ENCODE measurements at places on chromosomes 2 and 18.
A peak's percentile ranks its signal among the peaks of the same experiment; 100 is the strongest.

DNA sequence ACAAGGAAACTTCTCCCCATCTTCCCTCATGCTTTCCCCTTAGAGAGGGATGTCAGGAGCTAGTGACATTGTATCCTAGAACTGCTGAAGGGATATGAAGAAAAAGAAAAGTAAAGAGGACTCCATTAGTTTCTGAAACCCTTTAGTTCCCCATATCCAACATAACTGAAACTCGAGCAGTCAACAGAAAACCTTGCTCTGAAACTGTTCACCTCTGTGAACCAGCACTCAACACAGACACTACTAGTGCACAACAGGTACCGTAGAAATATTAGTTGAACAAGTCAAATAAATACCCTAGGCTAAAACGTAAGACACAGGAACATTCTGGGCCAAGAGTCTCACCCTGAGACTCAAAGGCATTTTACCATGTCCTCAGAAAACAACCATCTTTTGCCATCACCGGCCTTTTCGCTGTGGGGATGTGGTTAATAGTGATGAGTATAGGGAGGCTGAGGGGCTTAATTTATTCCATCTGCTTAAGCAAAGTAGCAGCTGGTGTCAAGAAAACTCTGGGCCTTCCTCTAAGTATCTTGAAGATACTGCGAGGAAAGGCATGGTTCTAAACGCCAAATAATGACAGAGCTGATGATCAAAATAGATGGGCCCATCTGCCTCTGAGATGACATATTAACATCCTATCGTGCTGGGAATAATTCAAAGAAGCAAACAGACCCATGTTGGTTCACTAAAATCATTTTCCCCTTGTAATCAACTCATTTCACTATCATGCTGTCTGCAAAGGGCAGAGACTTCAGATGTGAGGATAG lies 156.8 kb downstream of the STK39 start:
- DNase-seq = no peak

GRCh38 chr2:109637749-109638570 lies 23.8 kb downstream of the SOWAHC start:
- DNase-seq = no peak

DNA sequence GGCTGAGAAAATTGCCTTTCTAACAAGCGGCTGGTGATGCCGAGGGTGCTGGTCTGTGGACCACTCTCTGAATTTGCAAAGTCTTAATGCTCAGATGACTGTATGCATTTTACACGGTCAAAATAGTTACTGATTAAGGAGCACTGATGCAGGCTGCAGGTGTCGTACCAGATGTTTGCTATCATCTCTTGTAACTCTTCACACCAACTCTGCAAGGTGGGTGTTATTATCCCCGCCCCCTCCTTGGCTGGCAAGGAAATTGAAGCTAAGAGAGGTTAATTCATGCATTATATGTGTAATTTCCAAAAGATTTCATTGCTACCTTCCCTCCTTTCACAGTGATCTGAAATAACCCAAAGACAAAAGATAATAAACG lies 13.0 kb upstream of the LBH start:
- DNase-seq = no peak

GRCh38 chr18:77071711-77072292 lies 60.8 kb downstream of the MBP start:
- peak; percentile 34 for DNase-seq

- no peak for DNase-seq
Observed at GRCh38 chr18:24543795-24544498, 83.5 kb downstream of the HRH4 start.

GRCh38 chr18:6982398-6982797 lies 135.2 kb downstream of the LAMA1 start:
- no peak for DNase-seq

DNA sequence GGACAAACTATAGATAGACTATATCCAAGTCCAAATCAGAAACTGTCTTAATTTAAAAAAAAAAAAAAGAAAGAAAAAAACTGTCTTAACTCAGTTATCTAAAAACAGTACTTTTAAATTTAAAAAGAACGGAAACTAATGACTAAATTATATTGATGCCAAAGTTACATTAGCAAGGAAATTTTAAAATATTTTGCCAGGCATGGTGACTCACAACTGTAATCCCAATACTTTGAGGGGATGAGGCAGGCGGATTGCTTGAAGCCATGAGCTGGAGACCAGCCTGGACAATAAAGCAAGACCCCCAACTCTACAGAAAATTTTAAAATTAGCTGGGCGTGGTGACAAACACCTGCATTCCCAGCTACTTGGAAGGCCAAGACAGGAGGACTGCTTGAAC lies 30.9 kb downstream of the MEMO1 start:
- DNase-seq = no peak

DNA sequence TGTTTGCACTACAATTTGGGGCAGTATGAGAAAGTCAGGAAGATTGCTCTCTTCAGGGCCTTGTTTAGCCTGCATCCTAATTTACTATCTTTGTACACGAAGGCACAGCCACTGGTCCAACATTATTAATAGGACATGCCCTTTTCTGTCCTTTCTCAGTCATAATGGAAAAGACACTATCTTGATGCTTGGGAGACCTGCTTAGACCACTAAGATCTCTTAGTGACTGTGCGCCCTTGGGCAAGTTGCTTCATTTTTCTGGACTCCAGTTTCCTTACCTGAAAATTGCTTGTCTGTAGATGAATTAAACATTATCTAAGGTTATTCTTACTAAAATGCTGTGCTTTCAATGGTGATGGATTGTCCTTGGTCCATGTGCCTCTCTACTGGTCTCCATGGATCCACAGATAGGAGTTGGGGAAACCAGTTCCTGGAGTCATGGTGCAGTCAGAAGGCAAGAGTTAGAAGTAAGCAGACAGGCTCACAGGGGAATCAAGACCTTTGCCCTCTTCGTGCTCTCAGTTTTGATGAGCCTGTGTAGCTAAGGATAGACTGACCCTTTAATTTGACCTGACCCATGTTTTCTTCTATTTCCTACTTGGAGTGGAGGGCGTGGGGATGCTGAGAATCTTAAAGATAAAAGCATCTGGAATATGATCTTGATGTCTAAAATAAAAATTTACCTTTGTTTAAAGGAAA lies 114.0 kb downstream of the RAPGEF4 start:
- DNase-seq = no peak

- no peak for DNase-seq
Observed at GRCh38 chr2:172079416-172079815, 5.9 kb upstream of the DLX1 start.

DNA sequence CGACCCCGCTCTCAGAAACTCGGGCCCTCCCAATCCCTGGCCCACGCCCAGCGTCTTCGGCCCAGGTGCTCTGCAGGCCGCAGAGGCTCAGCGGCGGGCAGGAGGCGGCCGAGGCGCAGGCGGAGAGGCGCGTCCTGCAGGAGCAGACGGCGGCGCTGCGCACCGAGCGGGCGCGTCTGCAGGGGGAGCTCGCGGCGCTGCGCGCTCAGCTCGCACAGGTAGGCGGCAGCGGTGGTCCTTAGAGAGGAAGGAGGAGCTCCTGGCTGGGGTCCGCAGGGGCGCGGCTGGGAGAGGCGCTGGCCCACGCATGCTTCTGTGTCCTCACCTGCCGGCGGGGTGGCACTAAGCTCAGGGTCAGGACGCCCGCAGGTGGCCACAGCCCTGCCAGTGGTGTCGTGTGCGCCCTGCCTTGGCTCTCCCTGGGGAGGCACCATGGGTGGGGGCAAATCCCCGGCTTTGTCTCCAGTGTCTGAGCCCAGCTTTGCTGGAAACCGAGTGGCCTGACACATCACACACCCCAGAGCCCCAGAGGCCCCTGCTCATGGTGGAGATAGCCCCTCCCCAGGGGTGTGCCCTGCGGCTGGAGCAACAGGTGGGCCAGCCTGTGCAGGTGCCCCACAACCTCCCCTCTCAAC lies 14.9 kb upstream of the SNED1 start:
- DNase-seq = peak; percentile 25

DNA sequence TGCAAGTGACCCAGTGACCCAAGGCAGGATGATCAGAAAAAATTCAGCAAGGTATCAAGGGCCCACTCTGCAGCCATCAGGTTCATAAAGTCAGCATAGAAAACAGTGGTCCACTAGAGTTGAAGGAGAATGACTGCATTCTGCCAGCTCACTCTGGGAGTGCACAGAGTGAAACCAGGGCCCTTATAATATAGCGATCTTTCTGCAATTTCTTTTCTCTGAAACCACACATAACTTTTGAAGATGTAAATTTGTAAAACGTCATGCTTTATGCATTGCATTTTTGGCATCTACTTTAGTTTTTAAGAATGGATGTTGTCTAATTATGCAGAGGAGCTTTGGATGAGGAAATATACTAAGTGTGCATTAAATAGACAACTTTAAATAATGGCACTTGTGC lies 225.0 kb upstream of the SMIM21 start:
- no peak for DNase-seq

- no peak for DNase-seq
Observed at GRCh38 chr2:11805920-11806319, 59.5 kb downstream of the LPIN1 start.

DNA sequence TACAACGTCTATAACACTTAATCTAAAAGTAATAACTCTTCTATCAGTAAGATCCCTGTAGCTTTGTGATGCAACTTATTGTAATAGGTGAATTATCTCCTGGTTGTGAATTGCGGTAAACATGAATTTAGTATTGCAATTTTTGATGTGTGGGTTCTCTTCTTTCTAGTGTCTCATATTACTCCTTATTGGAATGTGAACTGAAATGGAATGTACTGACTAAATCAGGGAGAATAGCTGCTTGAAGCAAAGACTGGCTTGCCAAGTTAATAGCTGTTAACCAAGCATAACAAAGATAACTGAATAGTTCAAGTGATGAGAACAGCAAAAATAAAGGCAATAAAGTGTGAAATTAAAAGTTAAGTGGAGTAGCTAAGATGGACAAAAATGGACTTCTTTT lies 60.5 kb upstream of the TFPI start:
- DNase-seq = no peak
